ENCODE measurements at places on chromosomes 2 and 18. TPM values are rescaled to one million over a fixed set of nuclear protein-coding genes. Genes with fewer than 3 reads are reported as not detected.

DNA sequence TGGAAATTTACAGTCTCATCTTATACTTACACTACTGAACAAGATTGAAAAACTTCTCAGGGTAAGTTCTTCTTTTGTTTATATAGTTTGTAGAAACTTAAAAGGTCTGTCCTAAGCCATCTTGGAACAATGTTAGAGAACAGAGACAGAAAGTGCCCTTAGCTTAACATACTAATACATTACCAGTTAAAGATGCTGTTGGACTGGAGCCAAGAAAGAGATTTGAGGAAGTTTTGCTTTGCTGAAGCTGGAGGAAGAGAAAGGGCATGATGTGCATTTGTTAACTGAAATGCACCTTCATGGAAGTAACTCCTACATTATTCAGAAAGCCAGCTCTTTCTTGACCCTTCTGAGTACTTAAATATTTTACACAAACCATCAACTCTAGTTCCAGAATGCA, 66.5 kb upstream of the TNFRSF11A start:
- DNase-seq, result no peak

- DNase-seq, result no peak
These were observed 6.2 kb upstream of the GORASP2 start for GRCh38 chr2:170922634-170923494.

- DNase-seq, result no peak
These were observed 100.1 kb downstream of the WDPCP start for GRCh38 chr2:63488118-63488713.

GRCh38 chr2:217685255-217685605, 317.6 kb downstream of the TNS1 start:
- peak; percentile 41 for DNase-seq

DNA sequence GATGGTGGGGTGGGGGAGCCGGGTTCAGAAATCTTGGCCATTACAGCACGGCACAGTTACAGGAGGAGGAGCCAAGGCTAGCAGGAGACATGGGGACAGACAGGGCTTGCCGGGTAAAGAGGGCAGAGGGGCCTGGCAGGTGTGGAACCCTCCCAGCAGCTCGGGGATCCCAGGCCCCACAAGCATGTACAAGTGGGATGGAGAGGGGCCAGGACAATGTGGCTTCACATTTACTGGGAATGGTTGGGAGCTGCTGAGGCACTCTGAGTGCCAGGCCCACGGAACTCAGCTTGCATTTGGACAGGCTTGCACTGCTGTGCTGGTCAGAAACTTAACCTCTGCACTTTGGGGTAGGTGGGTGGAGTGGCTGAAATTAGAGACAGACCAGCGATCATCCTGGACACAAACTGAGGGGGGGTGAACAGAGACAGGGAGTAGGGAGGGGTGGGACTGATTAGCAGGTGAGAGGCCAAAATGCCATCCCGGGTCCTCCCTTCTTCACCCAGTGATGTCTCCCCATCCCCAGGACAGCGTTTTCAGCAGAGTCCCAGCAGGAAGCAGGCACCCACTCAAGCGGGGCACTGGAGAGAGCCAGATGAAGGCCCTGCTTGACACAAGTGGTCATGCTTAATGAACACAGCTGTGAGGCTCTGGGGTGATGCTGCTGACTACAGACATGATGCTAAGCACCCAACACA, 9.6 kb downstream of the PER2 start:
- DNase-seq, result peak; percentile 10

DNA sequence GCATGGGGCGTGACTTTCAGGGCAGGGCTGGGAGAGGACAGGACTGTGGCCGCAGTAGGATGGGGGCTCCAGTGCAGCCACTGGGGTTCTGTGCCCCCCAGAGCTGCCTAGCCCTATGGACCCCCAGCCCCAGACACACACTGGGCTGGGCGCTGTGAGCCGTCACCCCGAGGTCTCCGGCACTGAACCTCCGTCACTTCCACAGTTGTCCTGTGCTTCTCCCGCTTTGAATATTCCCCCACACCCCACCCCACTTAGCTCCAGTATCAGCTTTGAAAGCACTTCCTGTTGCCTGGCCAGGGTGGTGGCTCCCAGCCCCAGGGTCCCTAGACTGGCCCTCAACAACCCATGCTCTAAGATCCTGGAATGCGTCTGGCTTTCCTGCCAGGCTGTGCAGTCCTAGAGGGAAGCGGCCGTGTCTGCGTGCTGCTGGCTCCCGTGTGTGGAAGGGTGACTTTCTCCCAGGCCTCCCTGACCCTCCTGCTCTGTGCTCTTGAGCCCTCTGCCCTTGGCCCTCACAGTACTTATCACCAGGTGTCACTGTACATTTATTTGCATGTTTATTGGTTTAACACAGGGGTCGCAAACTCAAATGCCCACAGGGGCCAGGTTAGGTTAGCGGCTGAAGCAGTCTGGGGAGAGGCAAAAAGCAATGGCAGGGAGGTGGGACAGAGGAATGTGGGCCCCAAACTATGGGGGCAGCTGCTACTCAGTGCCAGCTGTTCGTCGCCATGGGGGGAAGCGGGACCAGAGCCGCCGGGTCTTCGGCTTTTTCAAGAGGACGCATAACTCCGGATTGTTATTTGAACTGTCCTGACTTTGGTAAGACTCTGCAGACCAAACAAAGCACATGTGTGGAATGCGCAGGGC, 9.9 kb downstream of the OBSL1 start:
- DNase-seq, result no peak

- DNase-seq, result peak; percentile 57
These were observed 34.9 kb downstream of the CAVIN2 start for GRCh38 chr2:191811807-191812602.

DNA sequence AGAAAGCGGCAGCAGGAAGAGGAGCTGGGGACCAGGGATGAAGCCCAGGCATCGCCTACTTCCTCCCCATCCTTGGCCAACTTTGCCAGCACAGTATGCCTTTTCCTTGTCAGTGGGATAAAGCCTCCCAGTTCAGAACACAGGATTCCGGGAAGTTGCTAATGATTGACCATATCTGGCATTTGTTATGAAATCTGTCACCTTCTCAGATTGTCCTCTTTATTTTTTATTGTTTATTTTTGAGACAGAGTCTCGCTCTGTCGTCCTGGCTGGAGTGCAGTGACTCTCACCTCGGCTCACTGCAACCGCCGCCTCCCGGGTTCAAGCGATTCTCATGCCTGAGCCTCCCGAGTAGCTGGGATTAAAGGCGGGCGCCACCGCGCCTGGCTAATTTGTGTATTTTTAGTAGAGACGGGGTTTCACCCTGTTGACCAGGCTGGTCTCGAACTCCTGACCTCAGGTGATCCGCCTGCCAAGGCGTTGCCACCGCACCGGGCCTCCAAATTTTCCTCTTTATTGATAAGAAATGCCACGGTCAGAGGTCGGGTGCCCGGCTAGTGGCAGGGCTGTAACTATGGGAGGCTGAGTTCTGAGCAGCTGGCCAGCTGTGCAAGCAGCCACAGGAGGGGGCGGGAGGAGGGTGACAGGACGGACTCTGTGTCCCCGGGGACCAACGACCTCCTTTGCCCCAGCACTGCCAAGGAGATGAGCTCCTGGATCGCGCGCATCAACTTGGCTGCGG, 24.4 kb downstream of the PSD4 start:
- no peak for DNase-seq

DNA sequence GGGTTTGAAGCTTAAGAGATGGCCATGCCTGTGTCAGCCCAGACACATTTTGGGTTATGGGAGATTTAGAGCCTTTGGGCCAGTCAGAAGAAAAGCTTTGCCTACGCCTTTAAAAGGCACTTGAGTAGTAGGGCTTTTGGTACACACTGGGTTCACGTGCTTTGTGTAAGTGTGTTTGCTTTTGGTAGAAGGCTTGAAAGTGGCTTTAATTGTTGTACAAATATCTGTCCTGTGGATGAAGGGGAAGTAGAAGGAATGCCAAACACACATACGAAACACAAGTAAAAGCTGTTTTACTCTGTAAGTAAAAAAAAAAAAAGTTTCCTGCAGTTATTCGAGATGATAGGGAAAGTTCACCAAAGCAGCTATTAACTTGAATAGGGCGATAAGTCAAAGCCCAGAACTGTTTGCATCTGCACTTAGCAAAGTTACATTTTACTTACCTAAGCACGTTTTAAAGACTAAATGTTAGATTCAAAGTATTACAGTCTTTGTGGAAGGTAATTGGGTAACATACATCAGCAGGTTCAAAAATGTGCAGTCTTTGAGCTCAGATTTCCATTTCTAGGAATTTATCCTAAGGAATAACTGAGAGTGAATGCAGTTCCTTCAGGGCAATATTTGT, 75.4 kb downstream of the STK25 start:
- no peak for DNase-seq

DNA sequence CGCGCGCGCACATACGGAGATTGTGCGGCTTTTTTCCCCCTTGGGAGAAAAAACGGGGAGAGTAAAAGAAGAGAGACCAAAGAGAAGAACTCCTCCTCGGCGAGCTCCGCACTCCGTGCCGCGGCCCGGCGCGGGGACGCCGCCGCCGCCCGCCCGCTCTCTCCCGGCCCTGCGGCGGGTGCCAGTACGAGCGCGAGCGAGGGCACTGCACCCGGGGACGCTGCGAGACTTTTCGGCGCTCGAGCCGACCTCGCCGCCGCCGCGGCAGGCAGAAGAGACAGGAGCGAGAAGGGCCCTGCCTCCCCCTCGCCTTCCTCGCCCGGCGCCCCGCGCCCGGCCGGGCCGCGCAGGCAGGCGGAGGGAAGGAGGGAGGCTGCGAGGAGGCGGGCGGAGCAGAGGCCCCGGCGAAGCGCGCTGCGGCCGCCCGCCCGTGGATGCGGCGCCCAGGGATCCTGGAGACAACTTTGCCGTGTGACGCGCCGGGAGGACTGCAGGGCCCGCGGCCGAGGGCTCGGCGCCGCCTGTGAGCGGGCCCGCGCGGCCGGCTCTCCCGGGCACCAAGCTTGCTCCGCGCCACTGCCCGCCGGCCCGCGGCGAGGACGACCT, 857 bp upstream of the INHBB start:
- DNase-seq, result peak; percentile 41

DNA sequence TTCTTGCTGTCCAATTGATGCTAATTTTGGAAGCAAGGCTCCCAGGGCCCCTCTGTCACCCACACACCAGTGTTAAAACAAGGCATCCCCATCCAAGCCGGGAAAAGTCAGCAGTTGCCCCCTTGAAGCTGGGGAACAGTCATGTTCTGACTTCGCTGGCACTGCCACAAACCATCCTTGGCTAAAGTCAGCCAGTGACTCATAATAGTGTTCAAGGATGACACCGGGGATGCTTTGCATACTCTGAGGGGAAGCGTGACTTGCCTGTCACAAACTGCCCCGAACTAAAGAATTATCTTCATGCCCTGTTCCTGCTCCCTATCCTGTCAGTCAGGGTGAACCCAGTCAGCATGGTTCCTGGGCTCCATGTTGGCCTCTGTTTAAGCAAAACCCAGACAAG, 37.0 kb downstream of the TGFA start:
- DNase-seq, result no peak

GRCh38 chr2:9654452-9655100, 23.8 kb upstream of the YWHAQ start:
- DNase-seq, result no peak

DNA sequence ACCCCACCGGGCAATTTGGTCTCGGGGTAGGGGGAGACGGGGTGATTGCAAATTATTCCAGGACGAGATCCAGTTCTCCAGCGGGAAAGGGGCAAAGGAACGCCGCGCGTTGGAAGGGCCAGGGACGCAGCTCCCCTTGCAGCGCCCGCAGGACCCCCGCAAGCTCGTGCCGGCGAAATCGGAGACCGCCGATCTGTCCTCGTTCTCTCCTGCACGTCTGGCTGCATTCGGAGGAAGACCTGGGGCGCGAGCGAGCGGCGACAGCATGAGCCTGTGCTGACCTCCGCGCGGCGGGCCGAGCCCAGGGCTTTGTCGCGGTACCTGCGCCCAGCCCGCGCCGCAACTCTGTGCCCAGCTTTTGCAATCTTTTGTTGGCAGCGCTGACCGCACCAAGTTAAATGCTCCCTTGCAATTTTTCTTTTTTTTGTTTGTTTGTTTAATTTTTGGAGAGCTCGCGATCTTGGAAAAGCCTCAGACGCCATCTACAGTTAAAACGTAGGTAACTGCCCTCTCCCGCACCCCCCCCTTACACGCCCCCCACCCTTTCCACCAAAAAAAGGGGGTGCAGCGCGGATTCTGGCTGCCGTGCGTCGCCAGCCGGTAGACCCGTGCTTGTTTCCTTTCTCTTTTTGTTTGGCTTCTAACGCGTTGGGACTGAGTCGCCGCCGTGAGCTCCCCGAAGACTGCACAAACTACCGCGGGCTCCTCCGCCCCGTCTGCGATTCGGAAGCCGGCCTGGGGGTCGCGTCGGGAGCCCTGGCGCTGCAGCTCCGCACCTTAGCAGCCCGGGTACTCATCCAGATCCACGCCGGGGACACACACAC, 667 bp downstream of the TRIB2 start:
- peak; percentile 82 for DNase-seq

- no peak for DNase-seq
These were observed 67.6 kb downstream of the RALBP1 start for GRCh38 chr18:9542924-9543323.

DNA sequence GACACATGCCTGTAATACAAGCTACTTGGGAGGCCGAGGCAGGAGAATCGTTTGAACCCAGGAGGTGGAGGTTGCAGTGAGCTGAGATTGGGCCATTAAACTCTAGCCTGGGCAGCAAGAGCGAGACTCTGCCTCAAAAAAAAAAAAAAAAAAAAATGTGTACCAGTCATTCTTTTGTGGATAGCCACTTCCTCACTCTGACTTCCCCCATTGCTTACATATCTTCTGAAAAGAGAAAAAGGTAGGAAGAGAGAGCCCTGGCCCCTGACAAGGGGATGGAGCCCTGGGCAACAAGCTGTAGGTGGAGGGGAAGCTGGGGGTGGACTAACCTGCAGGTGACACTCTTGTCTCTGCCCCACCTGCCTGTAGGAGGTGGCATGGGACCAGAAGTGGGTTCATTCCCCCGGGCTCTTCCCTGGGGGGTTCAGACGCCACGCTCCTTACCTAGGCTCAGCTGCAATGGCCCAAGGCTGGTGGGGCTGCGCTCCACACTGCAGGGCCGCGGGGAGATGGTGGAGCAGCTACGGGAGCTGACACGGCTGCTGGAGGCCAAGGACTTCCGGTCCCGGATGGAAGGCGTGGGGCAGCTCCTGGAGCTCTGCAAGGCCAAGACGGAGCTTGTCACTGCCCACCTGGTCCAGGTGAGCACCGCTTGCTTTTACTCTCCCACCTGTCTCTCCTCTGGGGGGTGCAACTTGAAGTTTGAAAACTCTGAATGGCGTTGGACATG, 39.1 kb downstream of the PCARE start:
- no peak for DNase-seq

GRCh38 chr2:83561592-83561991, 897.5 kb downstream of the SUCLG1 start:
- DNase-seq, result no peak

The GKN2 gene
- total RNA-seq, result not detected

The KIAA2012 gene
- not detected for total RNA-seq

The ITPRIPL1 gene
- 1.3 TPM for total RNA-seq

The NEUROD1 gene
- total RNA-seq, result not detected

The ARHGEF33 gene
- 0.10 TPM for total RNA-seq

The DRC1 gene
- total RNA-seq, result not detected

The WIPF1 gene
- total RNA-seq, result 15.2 TPM

The GPR55 gene
- not detected for total RNA-seq

Data from left ventricle myocardium superior (tissue), 1 donor.